Neural progenitor cell (in vitro differentiated cells): ENCODE measurements at places on chromosomes 11 and 22. TPM values are rescaled to one million over a fixed set of nuclear protein-coding genes. Genes with fewer than 3 reads are reported as not detected.

The THY1 gene
- 49.2 and 93.9 TPM in 2 replicates for total RNA-seq

The MS4A12 gene
- not detected in 2 replicates for total RNA-seq

GRCh38 chr22:27179161-27179560, 521.8 kb downstream of the MIAT start:
- no peak for DNase-seq

GRCh38 chr11:92763336-92763735, 206.1 kb upstream of the MTNR1B start:
- no peak for DNase-seq

DNA sequence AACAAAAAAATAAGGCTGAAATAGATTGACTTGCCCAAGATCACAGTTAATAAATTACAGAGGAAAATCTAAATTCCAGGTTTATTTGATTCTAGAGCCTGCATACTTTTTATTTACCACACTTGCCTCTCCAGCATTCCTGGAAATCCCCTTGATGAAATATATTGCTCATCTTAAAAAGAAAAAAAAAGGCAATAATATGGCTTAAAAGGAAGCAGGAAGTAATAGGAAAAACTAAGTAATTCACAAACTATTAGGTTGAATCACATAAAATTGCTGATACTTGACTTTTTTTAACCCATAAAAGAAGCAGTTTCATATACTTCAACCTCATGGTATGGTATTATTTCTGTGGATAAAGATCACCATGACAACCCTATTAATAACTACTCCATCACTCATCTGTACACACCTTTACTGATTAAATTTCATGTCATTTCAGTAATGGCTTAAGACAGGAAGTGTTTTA, 52.9 kb downstream of the COPB1 start:
- DNase-seq = no peak

DNA sequence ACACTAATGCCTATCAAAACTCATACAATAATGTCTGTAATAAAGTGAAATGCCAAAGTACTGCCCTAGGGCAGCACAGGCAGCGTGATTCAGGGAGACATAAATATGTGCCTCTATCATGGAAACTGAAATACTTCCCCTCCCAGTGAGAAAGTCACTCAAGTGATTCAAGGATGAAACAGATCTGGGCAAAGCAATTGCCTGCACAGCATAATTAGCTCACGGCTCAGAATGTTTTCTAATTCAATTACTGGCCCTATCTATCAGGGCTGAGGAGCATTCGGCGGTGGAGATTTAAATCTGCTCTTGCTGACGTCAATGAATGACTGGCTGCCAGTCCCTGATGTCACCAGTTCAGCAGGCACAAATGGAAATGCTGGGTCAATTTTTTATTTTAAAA, 27.7 kb upstream of the PPP2R1B start:
- no peak for DNase-seq
